ENCODE measurements at places on chromosomes 4 and X.

GRCh38 chr4:25020236-25020635 lies 10.5 kb downstream of the LGI2 start:
- DNase-seq, result no peak

DNA sequence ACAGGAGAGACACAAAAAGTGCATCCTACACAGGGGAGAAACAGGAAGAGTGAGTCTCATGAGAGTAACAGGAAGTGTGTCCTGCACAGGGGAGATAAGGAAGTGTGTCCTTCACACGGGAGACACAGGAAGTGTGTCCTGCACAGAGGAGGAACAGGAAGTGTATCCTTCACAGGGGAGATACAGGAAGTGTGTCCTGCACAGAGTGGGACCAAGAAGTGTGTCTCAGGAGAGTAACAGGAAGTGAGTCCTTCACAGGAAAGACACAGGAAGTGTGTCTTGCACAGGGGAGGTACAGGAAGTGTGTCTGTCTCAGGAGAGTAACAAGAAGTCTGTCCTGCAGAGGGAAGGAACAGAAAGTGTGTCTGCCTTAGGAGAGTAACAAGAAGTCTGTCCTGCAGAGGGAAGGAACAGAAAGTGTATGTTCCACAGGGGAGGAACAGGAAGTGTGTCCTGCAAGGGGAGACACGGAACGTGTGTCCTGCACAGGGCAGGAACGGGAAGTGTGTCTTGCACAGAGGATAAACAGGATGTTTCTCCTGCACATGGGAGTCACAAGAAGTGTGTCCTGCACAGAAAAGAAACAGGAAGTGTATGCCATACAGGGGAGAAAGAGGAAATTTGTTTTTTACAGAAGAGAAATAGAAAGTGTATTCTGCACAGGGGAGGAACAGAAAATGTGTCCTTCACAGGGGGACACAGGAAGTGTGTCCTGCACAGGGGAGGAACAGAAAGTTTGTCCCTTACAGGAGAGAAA lies 102.0 kb downstream of the ARSF start:
- peak; percentile 1 for DNase-seq

GRCh38 chr4:86497131-86497530 lies 97.0 kb upstream of the PTPN13 start:
- DNase-seq, result no peak

GRCh38 chr4:5711479-5712184 lies 631 bp downstream of the EVC start:
- no peak for DNase-seq

DNA sequence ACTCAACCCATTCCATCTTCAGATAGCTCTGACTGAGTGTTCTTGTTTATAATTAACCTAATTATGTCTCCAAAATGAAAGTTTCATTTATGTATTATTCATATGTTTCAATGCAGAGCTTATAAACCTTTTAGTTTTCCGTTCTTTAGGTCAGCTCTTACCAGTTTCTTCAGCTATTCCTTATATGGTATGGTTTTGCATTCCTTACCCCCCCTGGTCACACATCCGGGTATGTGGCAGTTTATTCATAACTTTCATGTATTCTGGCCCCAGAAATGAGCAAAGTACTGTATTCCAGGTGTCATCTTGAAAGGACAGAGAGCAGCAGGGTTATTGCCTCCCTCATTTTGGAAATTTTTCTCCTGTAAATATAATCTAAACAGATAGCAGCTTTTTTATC lies 16.8 kb upstream of the IGSF1 start:
- no peak for DNase-seq

GRCh38 chr4:41192136-41192535 lies 22.2 kb downstream of the APBB2 start:
- DNase-seq, result no peak

All from NCI-H69 (cell line).